ENCODE measurements at places on chromosomes 2 and 18. TPM values are rescaled to one million over a fixed set of nuclear protein-coding genes. Genes with fewer than 3 reads are reported as not detected.

DNA sequence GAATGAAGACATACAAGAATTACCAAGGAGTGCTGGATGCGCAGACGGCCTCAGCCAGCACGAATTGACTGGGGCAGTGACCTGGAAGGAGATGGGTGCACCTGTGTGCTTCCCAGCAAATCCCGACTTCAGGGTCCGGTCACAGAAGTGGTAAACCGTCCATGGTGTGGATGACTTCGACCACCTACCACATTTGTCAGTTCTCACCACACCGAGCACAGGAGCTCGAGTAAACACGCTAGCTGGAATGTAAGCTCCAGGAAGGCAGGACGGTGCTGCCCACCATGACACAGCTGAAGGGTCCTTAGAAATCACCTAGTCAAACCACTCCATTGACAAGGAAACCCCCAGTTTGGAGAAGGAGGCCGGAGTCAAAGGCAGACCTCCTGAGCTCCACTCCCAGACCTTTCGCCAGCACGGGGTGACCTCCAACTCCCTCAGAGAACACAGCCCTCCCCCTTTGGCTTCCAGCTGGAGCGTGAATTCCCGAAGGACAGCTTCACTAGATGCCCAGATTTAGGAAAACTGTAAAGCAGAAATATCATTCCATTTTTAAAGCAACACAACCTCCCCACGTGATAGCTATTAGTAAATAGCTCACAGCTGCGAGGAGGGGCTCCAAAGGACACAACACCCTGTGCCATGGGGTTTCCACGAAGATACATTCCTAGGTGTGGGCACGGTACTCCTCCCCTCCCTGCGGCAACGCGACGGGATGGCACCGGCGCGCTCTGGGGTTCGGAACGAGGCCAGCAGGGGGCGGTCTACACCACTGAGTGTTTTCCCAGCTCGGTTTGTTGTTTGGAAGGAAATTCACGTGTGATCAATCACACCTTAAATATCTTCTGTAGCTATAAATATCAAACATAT lies 34.1 kb upstream of the GNAL start:
- DNase-seq = no peak

GRCh38 chr2:228848638-228849037 lies 422.4 kb downstream of the PID1 start:
- no peak for DNase-seq

The DCDC2C gene
- 6.6 TPM for total RNA-seq

DNA sequence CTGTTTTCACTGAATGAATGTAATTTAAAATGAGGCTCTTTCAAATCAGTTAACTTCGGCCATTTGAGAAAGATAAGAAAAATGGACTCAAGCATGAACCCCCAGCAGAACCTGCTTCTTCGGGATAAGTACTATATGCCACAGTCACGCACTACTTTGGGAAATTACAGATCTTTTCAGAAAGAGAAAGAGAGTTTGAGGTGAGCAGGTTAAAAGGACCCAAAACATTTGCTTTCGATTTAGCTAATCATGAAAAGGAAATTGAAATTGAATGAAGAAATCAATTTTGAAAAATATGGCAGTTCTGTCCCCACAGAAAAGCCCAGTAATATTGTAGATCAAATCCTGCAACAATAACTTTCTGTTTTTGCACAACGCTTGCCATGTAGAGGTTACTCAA lies 156.9 kb downstream of the GRB14 start:
- no peak for DNase-seq

GRCh38 chr2:122748552-122749011 lies 993.1 kb downstream of the TSN start:
- no peak for DNase-seq

The SP5 gene
- not detected for total RNA-seq

- DNase-seq = no peak
Measured at GRCh38 chr18:227902-228301, 39.9 kb downstream of the THOC1 start.

GRCh38 chr2:100898035-100898665 lies 78.2 kb downstream of the NPAS2 start:
- no peak for DNase-seq

The STEAP3 gene
- 17.9 TPM for total RNA-seq

The SS18 gene
- 85.0 TPM for total RNA-seq

The C2orf66 gene
- total RNA-seq = not detected

The NT5C1B gene
- total RNA-seq = not detected

All from thoracic aorta (tissue), 2 donors.